ENCODE measurements at places on chromosomes 5 and 9.
A peak's percentile ranks its signal among the peaks of the same experiment; 100 is the strongest.

GRCh38 chr9:124084087-124084486 lies 72.5 kb downstream of the LHX2 start:
- DNase-seq, result no peak

DNA sequence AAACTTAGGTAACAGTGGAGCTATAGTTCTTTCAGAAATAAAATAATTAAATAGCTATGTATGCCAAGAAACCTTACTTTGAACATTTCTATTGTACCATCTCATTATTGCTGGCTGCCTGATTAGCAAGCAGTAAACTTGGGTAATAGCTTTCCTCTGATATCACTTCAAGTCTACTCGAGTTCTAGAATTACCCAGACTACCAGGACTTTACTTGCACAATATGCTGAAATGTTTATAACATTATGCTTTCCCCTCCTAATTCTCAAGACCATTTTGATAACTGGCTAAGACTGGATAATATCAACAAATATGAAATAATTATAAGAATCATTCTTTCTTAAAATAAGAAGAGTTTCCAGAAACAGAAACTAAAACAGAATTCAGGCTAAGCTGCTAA lies 512.6 kb downstream of the RAB3C start:
- no peak for DNase-seq

GRCh38 chr5:108606185-108606584 lies 141.5 kb upstream of the FER start:
- no peak for DNase-seq

DNA sequence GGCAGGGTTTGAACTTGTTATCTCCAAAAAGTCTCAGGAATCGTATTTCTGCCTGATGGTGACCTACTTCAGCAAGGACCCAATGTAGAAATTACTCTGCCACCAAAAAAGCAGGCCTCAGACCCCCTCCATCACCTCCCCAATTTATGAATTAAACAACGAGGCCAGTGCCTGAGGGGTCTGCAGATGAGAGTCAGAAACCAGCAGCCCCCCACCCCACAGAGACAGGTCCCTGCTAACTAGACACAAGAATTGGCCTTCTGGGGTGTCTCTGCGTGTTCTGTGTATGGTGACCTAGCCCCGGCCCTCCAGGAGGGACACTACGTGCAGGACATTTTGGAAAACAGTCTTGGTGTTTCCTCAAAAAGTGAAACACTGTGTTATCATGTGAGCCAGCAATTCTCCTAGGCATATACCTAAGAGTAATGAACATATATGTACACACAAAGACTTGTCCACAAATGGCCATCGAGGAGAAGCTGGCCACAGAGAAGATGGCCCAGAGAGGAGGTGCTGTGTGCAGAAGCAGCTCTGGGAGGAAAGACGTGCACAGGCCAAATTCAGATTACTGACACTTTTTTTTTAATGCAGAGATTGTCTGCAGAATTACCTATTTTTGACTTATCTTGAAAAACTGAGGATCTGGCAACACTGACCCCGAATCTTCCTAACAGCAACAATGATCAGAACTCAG lies 93.8 kb downstream of the ADAMTS2 start:
- peak; percentile 37 for DNase-seq

DNA sequence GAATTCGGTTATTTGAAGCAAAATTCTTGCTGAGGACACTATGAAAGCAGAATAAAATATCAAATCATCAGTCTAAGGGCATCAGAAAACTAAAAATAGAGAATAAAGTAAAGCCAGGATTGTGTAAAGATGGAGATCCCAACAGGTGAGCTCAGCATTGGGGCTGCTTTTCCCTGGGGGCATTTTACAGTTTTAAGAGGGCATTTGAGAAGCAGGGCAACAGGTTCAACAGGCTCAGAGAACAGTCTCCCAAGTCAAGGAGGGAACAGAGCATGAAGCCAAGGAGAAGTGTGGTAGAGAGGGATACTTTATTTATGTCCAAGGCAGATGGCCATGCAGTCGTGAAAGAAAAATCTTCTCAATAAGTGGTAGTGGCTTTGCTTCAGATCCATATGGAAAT lies 145.4 kb downstream of the SYK start:
- DNase-seq, result no peak

DNA sequence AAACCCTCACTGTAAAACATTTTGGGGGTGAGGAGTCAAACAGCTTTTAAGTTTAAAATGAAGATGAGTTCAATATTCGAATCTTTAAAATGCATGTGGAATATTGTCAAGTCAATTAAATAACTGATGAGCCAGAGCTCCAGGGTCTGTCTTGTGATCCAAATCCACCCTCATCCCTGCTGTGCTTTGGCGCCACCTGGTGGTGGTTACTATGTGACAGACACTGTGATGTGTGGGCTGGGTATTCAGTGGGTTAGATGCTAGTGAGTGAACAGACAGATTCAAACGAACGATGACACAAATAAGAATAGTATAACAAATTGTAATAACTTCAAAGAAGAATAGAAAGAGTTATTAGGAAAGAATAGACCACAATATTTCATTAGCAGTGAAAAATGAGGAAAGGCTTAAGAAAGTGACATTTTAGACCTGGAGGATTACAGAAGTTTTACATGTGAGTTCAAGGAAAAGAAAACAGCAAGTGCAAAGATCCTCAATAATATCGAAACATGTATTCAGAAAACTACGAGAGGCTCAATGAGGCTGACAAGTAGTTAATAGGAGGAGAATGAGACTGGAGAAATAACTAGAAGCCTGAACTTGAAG lies 51.4 kb upstream of the CHSY3 start:
- peak; percentile 87 for DNase-seq

GRCh38 chr5:101720033-101720432 lies 576.1 kb downstream of the SLCO4C1 start:
- no peak for DNase-seq

DNA sequence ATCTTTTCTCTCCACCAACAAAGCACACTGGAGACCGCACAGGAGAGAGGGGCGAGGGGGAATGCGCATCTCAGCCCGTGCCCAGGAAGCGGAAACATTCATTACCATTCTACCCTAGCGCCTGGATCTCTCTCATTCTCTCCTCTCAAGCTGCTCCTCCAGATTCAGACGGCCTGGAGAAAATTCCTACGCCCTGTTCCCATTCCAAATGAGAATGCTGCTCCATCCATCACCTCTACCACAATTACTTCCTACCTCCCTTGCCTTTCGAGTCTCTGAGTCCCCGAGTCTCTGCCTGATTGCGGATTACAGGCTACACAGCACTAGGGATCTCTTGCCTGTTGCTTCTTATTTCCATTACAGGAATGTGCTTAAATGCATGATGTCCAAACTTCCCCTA lies 6.7 kb downstream of the DDX31 start:
- no peak for DNase-seq

DNA sequence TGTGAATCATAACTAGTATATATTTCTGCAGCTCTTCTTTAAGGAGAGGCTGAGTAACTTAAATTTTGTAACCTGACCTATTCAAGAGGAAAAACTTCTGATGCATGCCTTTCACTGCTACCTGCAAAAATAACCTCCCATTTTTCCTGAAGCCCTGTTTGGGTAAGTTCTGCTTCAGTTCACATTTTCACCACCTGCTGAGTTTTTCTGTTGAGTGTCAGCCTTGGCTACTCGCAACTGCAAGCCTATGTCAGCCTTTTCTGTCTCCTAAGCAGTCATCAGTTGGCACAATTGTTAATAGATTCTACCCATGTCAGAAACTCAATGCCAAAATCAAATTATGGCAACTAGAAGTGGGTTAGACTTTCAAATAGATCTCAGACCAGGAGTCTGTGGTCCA lies 8.2 kb upstream of the TNFAIP8 start:
- no peak for DNase-seq

- no peak for DNase-seq
These were observed 761 bp downstream of the CCT5 start for GRCh38 chr5:10250806-10251276.

GRCh38 chr9:98807070-98807813 lies at the start of gene GALNT12:
TSS of gene GALNT12 (plus strand) at chr9:98807670. CDS start at chr9:98807699, 29 bp downstream.
- DNase-seq, result peak; percentile 74

DNA sequence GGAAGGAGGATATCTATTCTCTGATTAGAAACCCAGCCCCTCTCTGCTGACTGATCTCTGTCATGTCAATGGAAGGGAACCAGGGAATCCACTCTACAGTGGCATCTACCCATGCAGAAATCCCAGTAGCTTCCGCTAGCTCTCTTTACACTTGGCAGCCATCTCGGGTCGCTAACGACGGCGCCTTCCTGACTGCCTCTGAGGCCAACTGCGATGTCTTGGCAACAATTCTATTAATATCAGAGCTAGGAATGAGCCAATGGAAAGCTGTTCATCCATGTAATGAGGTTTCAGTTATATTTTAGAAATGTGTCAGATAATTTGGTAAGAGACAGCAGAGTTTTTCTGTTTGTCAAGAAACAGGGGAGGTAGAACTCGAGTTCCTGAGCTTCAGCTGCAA lies 67.6 kb upstream of the ATP10B start:
- no peak for DNase-seq

DNA sequence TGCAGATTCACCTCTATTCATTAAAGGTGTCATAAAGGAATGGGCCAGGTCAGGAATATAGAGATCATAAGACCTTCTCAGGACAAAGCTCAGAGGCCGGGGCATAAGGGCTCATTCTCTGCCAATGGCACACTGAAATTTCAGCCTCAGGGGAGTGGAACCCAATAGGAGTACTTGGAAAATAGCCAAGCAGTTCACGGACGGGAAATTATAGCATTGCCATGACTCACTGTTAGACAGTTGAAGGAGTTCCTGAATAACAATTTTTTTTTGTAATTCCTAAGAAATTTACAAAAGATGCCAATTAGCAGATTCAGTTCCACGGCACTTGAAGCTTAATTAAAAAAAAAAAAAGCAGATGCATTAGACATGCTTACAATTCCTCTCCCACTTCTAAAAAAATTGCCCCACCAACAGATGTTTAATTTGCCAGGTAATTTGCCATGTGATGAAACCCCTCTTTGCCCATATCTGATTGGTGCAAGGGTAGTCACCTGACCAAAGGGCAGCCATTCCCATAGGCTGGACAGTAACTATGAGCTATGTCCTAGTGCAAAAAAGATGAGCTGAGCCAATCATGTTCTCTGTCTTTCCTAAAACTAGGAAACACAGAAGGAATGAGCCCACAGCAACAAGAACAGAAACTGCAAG lies 58.6 kb downstream of the PTCD2 start:
- no peak for DNase-seq

GRCh38 chr5:111765613-111766571 lies 8.9 kb upstream of the NREP start:
- DNase-seq, result no peak

- DNase-seq, result no peak
These were observed 46.5 kb upstream of the GDNF start for GRCh38 chr5:37886242-37886905.

DNA sequence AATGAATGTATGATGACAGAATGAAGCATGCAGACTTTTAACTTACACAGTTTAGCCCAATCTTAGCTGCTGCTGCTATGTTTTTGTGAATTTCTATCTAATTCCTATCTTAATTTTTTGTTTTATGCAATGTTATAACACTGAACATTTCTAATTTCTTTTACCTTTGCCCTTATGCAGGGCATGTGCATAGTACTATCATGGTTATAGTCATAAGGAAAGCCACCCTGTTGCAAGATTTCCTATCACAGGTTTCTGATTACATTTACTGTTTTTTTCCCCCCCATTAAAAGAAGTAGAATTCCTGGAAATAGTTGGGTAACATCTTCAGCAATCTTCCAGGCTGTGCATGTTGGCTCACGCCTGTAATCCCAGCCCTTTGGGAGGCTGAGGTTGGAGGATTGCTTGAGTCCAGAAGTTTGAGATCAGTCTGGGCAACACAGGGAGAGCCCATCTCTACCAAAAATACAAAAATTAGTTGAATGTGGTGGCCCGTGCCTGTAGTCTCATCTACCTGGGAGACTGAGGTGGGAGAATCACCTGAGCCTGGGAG lies 164.4 kb downstream of the KDM4C start:
- no peak for DNase-seq

GRCh38 chr5:127439644-127440043 lies 77.8 kb upstream of the PRRC1 start:
- DNase-seq, result no peak

DNA sequence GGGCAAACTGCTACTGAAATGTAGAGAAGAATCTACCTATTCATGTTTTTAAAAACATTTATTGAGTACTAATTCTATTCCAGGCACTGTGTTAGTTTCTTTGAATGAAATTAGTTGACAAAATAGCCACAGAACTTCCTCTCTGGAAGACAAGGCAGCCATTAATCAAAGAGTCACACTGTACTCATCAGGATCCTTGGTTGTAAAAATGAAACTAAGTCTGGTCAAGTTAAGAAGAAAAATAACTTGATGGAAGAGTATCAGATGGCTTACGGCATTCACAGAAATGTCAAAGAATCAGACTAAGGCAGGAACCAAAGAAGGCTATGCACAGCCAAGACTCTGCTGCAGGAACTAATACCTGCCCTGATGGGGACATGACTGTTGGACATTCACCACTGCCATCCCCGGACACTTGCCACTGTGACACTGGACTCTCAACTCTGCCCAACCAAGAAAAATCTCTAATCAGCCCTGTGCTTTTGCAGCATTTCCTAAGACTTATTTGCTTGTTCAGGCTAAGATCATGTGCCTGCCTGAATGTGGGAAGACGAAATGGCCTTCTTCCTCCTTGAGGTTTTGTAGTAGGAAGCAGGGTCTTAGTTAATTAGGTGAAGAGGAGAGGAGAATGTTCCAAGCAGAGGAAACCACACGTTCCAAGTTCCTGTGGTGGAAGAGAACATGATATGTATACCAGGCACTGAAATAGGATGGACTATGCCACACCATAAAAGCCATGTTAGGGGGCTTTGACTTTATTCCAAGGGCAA lies 23.3 kb upstream of the NDUFB6 start:
- DNase-seq, result no peak

- peak; percentile 75 for DNase-seq
These were observed 23.4 kb downstream of the TENT4A start for GRCh38 chr5:6736524-6737042.

- DNase-seq, result no peak
These were observed 70.1 kb upstream of the MEF2C start for GRCh38 chr5:88952996-88953643.

GRCh38 chr5:10387690-10388089 lies 34.2 kb downstream of the MARCHF6 start:
- DNase-seq, result no peak

DNA sequence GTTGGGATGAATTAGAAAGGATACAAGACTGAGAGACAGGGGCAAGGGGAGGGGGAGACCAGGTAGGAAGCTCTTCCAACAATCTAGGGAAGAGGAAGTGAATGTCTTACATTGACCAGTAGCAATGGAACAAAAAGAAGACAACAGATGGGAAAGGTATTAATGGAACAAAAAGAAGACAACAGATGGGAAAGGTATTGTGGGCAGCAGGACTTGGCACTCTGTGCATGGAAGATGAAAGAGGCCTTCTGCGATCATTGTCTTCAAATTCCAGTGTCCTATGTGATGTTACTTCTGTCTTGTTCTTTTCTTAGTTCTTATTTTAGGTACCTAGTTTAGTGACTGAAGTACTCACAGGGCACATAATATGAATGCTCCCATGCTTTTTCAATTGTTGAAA lies 161.8 kb downstream of the PALM2AKAP2 start:
- no peak for DNase-seq

DNA sequence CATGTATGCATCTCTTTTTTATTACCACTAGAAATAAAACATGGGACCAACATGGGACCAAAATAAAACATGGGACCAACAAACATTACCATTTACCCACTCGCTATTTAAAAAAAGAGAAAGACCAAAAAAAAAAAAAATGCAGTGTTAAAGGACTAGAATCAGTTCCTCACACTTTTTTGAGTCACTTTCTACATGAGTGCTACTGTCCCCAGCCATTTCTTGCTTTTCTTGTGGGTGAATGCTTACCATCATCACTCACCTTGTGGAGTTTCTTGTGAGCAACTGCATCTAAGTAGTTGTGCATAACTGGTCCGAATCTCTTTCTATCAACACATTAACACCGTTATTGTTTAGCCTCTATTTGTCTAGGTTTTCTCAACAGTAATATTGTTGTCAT lies 493.6 kb upstream of the RIOK2 start:
- no peak for DNase-seq
